ENCODE measurements at places on chromosomes 16 and 17. TPM values are rescaled to one million over a fixed set of nuclear protein-coding genes. Genes with fewer than 3 reads are reported as not detected.
A peak's percentile ranks its signal among the peaks of the same experiment; 100 is the strongest.

DNA sequence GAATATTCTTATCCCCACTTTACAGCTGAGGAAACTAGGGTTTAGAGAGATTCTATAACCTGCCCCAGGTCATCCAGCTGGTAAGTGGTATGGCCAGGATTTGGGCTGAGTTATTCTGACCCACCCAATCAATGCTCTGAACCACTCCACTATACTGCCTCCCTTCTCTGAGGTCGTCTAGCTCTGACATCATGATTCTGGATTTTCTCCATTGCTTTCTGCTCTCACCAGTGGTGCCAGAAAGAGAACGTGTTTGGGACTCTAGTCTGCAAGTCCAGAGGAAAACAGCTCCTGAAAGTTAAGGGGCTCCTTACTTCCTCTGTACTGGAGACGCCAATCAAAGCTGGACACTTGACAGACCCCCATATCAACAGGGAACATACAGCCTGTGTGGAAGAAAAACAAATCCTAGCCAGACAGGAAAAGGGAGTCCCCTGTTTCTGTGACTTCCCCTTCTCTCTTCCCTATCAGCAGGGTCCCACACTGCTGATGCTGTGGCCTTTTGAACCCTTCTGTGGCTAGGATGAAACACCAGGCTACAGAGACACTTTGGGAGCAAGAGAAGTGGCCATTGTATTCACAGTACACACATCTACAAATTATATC, 6.0 kb upstream of the EZH1 start:
- H3K27ac ChIP-seq: no peak overlapping the region
- H3K4me1 ChIP-seq: no peaks in the 10 kb centered on the region
- DNase-seq: no peak
- H3K27me3 ChIP-seq: no peaks in the 10 kb centered on the region
- H3K4me3 ChIP-seq: no peak overlapping the region
- no peaks in the 10 kb centered on the region for H3K36me3 ChIP-seq

- H3K36me3 ChIP-seq: no peaks in the 10 kb centered on the region
- DNase-seq: no peak
- no peak overlapping the region for H3K27ac ChIP-seq
- no peaks in the 10 kb centered on the region for H3K27me3 ChIP-seq
Observed at GRCh38 chr17:18235743-18236256, 10.4 kb downstream of the LLGL1 start.

GRCh38 chr16:82178352-82178751, 8.3 kb upstream of the MPHOSPH6 start:
- H3K27me3 ChIP-seq: no peaks in the 10 kb centered on the region
- H3K4me1 ChIP-seq: no peaks in the 10 kb centered on the region
- DNase-seq: no peak
- no peak overlapping the region for H3K27ac ChIP-seq

- no peaks in the 10 kb centered on the region for H3K27me3 ChIP-seq
- no peak for DNase-seq
- H3K4me3 ChIP-seq: no peak overlapping the region
- no peaks in the 10 kb centered on the region for H3K36me3 ChIP-seq
Observed at GRCh38 chr16:82042846-82043245, 7.8 kb downstream of the HSD17B2 start.

DNA sequence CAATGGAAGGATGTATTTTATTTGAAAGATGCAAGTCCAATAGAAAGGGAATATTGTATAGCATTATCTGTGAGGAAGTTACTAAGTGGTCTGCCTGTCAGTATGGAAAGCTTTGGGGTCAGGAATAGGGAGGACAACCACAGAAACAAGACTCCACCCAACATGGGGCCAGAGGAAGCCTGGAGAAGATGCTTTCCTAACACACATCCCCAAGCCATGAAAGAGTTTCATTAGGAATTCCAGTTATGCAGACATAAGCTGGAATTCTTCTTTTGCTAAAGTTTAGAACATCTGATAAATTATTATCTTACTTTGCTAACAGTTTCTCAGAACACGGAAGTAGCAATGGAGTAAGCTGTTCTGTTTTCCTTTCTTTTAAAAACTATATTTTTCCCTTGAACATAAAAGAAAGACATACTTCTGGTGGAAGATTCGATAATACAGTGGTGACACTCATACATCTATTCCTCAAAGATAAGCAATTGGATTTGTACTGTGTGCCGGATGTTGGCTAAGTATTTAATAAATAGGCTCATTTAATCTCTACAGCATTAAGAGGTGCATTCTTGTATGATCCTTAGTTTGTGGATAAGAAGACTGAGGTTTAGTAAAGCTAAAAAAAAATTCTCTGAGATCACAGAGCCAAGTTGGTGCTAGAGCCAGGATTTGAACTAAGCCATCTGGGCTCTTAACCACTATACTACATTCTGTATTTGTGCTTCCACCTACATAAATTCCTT, 51.0 kb upstream of the GAS7 start:
- DNase-seq: no peak
- no peak overlapping the region for H3K27ac ChIP-seq
- H3K4me1 ChIP-seq: no peaks in the 10 kb centered on the region

GRCh38 chr16:964356-965035, 6.3 kb downstream of the LMF1 start:
- peak overlapping the region; percentile 69 for H3K27ac ChIP-seq
- H3K4me3 ChIP-seq: peak overlapping the region; percentile 33
- peak; percentile 56 for DNase-seq
- no peaks in the 10 kb centered on the region for H3K27me3 ChIP-seq
- peaks cover 5% of the 10 kb centered on the region for H3K4me1 ChIP-seq

GRCh38 chr17:63452046-63452961, 6.2 kb upstream of the CYB561 start:
- H3K4me1 ChIP-seq: no peaks in the 10 kb centered on the region
- DNase-seq: no peak
- H3K4me3 ChIP-seq: no peak overlapping the region
- H3K27me3 ChIP-seq: no peaks in the 10 kb centered on the region
- H3K27ac ChIP-seq: no peak overlapping the region
- no peaks in the 10 kb centered on the region for H3K36me3 ChIP-seq

- no peaks in the 10 kb centered on the region for H3K4me1 ChIP-seq
- H3K27ac ChIP-seq: no peak overlapping the region
- peaks cover 6% of the 10 kb centered on the region for H3K27me3 ChIP-seq
- H3K4me3 ChIP-seq: no peak overlapping the region
Observed at GRCh38 chr16:88993166-88993761, 16.3 kb upstream of the CBFA2T3 start.

- no peaks in the 10 kb centered on the region for H3K4me1 ChIP-seq
- H3K36me3 ChIP-seq: no peaks in the 10 kb centered on the region
- H3K4me3 ChIP-seq: no peak overlapping the region
- no peak for DNase-seq
Observed at GRCh38 chr17:7714721-7715594, 2.6 kb upstream of the DNAH2 start.

DNA sequence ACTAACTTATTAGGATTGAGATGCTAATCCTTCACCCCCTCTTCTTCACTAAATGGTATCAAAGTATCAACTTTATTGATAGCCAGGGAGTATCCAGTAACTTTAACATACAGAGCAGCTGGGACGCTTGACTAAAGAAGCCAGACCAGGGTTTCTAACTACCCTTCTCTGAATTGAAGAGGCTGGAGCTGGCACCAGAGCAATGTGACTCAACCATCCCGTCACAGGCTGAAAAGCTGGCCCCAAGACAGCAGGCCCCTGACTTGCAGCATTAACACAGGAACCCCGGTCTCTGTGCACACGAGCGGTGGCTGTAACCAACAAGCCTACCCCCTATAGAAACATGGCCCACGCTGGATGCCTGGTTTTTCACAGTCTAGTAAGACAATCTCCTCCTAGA, 59.8 kb downstream of the ANKFN1 start:
- no peak overlapping the region for H3K4me3 ChIP-seq
- no peak for DNase-seq
- no peaks in the 10 kb centered on the region for H3K4me1 ChIP-seq
- H3K36me3 ChIP-seq: no peaks in the 10 kb centered on the region
- no peak overlapping the region for H3K27ac ChIP-seq
- no peaks in the 10 kb centered on the region for H3K27me3 ChIP-seq

DNA sequence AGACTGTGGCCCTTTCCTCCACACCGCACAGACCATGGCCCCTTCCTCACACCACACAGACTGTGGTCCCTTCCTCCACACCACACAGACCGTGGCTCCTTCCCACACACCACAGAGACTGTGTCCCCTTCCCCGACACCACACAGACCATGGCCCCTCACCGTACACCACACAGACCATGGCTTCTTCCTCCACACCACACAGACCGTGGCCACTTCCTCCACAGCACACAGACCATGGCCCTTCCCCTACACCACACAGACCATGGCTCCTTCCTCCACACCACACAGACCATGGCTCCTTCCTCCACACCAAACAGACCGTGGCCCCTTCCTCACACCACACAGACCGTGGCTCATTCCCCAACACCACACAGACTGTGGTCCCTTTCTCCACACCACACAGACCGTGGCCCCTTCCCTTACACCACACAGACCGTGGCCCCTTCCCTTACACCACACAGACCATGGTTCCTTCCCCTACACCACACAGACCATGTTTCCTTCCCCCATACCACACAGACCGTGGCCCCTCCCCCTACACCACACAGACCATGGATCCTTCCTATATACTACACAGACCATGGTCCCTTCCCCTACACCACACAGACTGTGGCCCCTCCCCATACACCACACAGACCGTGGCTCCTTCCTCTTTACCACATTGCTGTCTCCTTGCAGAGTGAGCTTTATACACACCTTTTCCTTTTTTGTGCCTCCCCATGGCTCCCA, 297.5 kb upstream of the FOXF1 start:
- DNase-seq: no peak
- H3K4me3 ChIP-seq: no peak overlapping the region
- H3K36me3 ChIP-seq: no peaks in the 10 kb centered on the region
- no peaks in the 10 kb centered on the region for H3K4me1 ChIP-seq
- H3K27me3 ChIP-seq: no peaks in the 10 kb centered on the region
- no peak overlapping the region for H3K27ac ChIP-seq

- H3K27ac ChIP-seq: no peak overlapping the region
- H3K4me1 ChIP-seq: no peaks in the 10 kb centered on the region
- H3K27me3 ChIP-seq: no peaks in the 10 kb centered on the region
- no peak overlapping the region for H3K4me3 ChIP-seq
- H3K36me3 ChIP-seq: no peaks in the 10 kb centered on the region
Observed at GRCh38 chr16:4338125-4338582, 13.0 kb downstream of the PAM16 start.

GRCh38 chr16:88596483-88596882, 26.3 kb downstream of the ZC3H18 start:
- H3K36me3 ChIP-seq: peaks cover 14% of the 10 kb centered on the region
- H3K4me3 ChIP-seq: no peak overlapping the region
- no peaks in the 10 kb centered on the region for H3K27me3 ChIP-seq
- no peak overlapping the region for H3K27ac ChIP-seq
- DNase-seq: no peak

DNA sequence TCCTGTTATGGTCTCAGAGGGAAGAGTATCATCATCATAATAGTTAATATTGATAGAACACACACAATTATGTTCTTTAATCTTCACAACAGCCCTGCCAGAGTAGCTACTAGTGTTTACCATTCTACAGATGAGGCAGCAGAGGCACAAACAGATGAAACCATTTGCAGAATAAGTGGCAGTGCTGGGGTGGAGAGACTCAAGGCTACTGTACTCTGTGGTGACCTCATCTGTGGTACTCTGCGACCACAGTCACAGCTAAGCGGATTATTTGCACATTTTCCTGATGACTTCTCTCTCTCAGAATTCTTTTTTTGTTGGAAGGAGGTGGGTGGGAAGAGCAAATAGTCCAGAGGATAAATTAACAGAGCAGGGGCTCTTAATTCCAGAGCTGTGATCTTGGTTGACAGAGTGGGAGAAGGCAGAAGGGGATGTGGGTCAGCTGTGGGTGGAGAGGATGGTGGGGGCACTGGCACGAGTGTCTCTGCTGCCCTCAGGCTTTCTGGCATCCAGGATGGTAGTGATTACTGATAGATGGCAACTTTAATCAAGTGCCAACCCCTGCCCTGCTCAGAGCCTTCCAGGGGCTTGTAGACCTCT, 41.8 kb downstream of the MRM1 start:
- no peak overlapping the region for H3K4me3 ChIP-seq
- no peaks in the 10 kb centered on the region for H3K36me3 ChIP-seq
- peaks cover 6% of the 10 kb centered on the region for H3K4me1 ChIP-seq
- no peak for DNase-seq
- H3K27me3 ChIP-seq: peaks cover 22% of the 10 kb centered on the region
- H3K27ac ChIP-seq: no peak overlapping the region

DNA sequence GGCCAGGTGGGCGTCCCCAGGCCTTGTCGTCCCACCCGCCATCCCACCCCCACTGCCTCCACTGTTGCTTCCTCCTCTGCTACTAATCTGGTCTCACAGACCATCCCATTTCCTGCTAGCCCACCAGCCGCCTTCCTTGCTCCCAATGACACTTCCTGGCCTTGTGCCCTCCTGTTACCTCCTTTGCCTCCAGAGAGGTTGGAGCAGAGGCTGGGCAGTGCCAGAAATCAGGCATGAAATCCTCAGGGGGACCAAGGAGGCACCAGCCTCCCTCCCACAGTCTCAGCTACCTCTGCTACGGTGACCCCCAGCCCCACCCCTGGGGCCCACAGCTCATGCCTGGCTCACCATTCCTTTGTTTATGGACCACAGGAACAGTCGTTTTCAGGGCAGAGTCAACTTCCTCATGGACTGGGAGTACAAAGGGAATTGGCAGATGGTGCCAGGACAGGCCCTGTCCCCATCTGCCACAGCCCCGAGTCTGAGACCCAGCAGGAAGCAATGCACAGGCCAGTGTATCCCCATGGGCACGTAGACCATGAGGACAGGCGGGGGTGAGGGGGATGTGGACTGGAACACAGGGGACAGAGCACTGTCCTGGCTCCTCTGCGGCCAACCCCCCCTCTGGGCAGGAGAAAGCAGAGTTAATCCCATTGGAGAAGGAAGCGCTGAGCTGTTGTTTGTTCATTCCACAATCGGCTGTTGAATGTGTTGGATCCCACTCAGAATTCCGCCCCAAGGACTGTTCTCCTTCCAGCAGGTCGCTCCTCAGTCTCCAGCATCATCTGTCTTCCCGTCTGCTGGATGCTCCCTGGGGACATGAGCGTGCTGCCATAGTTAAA, 2.2 kb upstream of the CDH5 start:
- H3K4me3 ChIP-seq: no peak overlapping the region
- H3K4me1 ChIP-seq: no peaks in the 10 kb centered on the region

The TMED6 gene
- 3.6 TPM for total RNA-seq

The PAGR1 gene
- 16.0 TPM for total RNA-seq

The ZSCAN10 gene
- total RNA-seq: not detected

The TBC1D26 gene
- not detected for total RNA-seq

All from colonic mucosa (tissue), 4 donors.